ENCODE measurements at places on chromosomes 16 and 17. TPM values are rescaled to one million over a fixed set of nuclear protein-coding genes. Genes with fewer than 3 reads are reported as not detected.

GP1BA gene
- total RNA-seq = not detected

GPR139 gene
- not detected for total RNA-seq

SOST gene
- 0.09 TPM for total RNA-seq

C16orf54 gene
- total RNA-seq = not detected

NUDT7 gene
- total RNA-seq = 9.2 TPM

NEUROD2 gene
- total RNA-seq = not detected

C16orf87 gene
- total RNA-seq = 9.6 TPM

GPRC5C gene
- total RNA-seq = 24.4 TPM

CORO1A gene
- total RNA-seq = 1.9 TPM

SLC25A19 gene
- total RNA-seq = 8.7 TPM

PPM1E gene
- 0.41 TPM for total RNA-seq

SGCA gene
- total RNA-seq = 0.90 TPM

PPY gene
- total RNA-seq = not detected

GRAP gene
- under 0.01 TPM for total RNA-seq

NME1 gene
- total RNA-seq = 34.0 TPM

CTRB2 gene
- total RNA-seq = not detected

ARHGAP44 gene
- 2.3 TPM for total RNA-seq

VWA3A gene
- 0.18 TPM for total RNA-seq

LDAF1 gene
- total RNA-seq = 73.6 TPM

All from fibroblast of the aortic adventitia (primary cell).